CD4-positive, alpha-beta T cell treated with Interleukin-21 for 1 hour (primary cell): ENCODE measurements at places on chromosomes 3 and 15.

GRCh38 chr3:169879845-169880575, 10.3 kb upstream of the LRRC31 start:
- no peak for DNase-seq

GRCh38 chr3:66938338-66938963, 59.7 kb upstream of the KBTBD8 start:
- peak; percentile 50 for DNase-seq

GRCh38 chr3:56468184-56469106, at the start of gene ERC2:
ERC2 (minus strand) TSS chr3:56468467.
- DNase-seq: no peak

GRCh38 chr15:89845305-89845893, 30.7 kb upstream of the ANPEP start:
- DNase-seq: no peak

DNA sequence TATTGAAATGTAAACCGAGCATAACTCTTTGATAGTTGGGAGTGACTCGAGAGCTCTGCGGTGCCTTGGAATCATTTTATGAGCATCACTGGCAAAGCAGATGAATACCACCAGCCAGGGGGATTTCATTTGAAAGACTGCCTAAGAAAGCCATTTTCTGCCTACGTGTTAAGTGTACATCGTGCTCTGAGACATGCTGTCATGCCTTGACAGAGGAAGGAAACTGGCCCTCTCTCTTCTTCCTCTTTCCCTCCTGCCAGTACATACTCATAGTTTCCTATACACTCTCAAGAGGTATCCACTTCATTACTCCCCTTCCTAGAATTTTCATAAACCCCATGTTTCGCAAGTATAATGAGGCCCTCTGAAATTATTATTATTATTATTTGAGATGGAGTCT, 8.8 kb downstream of the BCL2A1 start:
- DNase-seq: no peak

GRCh38 chr15:39110336-39110735, 470.5 kb upstream of the THBS1 start:
- DNase-seq: no peak

DNA sequence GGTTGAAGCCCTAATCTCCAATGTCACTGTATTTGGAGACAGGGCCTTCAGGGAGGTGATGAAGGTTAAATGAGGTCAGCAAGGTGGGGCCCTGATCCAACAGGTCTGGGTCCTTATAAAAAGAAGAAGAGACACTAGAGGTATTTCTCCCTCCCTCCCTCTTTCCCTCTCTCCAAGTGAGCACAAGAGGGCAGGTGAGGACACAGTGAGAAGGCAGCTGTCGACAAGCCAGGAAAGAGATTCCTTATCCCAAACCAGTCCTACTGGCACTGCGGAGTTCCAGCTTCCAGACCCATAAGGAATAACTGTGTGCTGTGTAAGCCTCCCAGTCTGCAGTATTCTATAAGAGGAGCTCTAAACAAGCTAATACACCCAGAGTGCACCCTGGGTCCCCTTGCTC, 134.7 kb downstream of the ADAMTS17 start:
- DNase-seq: no peak

DNA sequence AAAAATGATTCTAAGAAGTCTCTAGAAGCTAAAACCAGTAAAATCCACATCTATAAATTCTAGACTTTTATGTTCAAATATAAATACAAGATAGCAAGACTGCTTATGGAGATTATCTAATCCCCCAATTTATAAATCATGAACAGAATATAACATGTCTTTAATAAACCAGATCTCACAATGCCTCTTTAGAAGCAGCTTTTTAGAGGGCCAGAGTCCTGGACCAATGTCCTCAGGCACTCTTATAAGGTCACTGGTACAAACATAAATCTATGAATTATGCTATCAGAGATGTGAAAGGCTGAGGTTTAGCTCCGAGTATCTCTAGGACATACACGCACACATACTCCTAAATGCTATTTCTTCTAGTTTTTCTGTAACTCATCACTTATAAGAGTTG, 78.3 kb downstream of the ADAM10 start:
- DNase-seq: no peak

- DNase-seq: no peak
Observed at GRCh38 chr3:184643442-184643841, 68.4 kb downstream of the MAGEF1 start.

DNA sequence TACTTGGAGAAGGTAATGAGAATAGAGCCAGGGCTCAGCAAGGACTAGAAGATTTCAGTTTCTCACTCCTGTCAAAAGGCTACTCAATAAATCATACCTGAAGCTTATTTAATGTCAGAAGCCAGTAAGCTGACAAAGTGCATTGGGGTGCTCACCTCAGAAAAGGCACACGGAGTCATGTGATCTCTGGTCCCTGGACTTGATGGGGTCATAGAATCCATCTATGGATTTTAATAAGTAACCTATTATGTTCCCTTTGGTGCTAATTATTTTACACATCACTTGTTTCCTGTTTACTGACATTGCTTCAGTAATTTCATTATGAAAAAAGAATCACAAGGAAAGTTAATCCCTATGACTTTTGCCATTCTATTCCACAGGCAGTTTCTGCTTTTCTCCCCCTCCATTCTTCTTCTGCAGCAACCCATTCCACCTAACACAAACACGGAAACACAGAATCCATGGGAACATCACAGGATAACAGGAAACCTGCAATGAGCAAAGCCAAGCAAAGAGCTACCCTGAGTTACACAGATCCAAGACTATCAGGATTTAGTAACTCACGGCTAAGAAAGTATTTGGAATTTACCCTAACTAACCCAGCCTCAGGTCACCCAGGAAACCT, 159.6 kb downstream of the MEIS2 start:
- no peak for DNase-seq

- DNase-seq: no peak
Observed at GRCh38 chr3:52892290-52892624, 5.1 kb downstream of the STIMATE start.

GRCh38 chr3:116002235-116002634, 378.9 kb downstream of the GAP43 start:
- no peak for DNase-seq

DNA sequence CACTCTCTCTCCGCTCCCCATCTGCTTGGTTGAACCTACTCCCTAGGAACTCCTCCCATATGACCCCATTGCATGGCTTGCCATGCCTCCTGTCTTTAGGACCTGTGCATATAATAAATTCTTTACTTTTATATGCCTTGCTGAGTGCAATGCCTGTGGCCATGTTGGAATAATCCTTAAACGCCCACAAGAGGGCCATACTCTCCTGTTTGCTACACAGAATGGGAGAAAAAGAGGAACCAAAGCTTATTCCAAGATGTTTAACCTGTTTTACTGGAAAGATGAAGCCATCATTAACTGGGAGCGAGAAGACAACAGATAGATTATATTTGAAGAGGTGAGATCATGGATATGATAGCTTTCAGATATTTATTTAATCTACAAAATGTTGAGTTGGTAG, 1097.8 kb downstream of the NAALADL2 start:
- no peak for DNase-seq

GRCh38 chr3:178671377-178671776, 135.1 kb downstream of the KCNMB2 start:
- DNase-seq: no peak

DNA sequence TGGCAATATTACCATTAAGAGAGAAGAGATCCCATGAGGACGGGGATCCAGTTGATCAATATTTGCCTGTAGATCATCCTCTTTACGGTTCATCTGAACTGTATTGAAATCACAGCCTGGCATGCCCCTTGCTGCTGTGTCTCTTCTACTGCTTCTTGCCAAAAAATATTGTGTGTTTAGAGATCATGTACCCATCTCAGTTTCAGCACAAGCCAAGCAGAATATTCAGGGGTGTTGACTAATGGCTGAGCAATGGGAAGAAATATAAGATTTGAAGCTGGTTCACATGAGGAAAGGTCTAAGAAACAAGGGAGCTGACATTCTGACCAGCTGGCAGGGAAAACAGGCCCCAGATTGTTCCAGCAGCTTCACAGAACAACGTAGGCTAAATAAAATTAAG, 21.3 kb downstream of the ATP13A5 start:
- DNase-seq: no peak

GRCh38 chr3:39453134-39453533, 14.3 kb upstream of the MOBP start:
- no peak for DNase-seq

- DNase-seq: no peak
Observed at GRCh38 chr3:172156586-172156955, 117.2 kb downstream of the FNDC3B start.

- no peak for DNase-seq
Observed at GRCh38 chr15:101381671-101382212, 86.7 kb upstream of the SNRPA1 start.

GRCh38 chr3:127483902-127484591, 106.5 kb downstream of the TPRA1 start:
- DNase-seq: no peak

- DNase-seq: no peak
Observed at GRCh38 chr3:170560717-170561382, 25.0 kb downstream of the SLC7A14 start.

- DNase-seq: no peak
Observed at GRCh38 chr3:113516115-113516505, 1.2 kb upstream of the SPICE1 start.

GRCh38 chr3:151281671-151282324, 3.5 kb upstream of the P2RY14 start:
- no peak for DNase-seq

- no peak for DNase-seq
Observed at GRCh38 chr3:23113455-23114171, 89.5 kb upstream of the UBE2E2 start.

- no peak for DNase-seq
Observed at GRCh38 chr3:169694117-169694516, 30.6 kb upstream of the MECOM start.

- DNase-seq: no peak
Observed at GRCh38 chr15:42549741-42550392, 1.2 kb downstream of the HAUS2 start.

DNA sequence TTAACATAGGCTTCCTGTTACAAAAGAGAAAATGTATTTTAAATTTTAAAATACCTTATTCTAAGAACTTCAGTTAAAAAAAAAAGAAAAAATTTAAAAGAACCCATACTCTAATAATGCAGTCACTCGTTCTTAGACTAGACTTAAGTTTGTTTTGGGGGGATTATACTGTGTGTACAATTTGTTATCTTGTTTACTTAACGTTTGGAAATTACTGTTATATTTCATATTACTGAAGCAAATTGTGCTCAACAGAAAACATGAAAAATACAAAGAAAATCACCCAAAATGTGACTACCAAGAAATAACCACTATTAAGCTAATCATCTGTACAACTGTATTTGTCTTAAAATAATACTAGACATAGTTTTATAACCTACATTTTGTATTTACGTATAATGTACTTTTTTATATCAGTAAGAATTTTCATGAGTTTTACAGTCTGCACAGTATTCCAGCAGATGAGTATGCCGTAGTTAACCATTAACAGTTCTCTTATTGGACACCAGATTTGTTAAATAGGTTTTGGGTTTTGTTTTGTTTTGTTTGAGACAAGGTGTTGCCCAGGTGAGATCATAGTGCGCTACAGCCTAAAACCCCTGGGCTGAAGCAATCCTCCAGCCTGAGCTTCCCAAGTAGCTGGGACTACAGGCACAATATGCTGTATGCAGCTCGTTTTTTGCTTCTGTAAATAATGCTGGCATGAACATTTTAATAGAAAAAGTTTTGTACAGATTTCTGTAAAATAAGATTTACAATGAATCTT, 88.8 kb upstream of the CHD2 start:
- peak; percentile 52 for DNase-seq

GRCh38 chr15:59873644-59874272, 130.4 kb upstream of the FOXB1 start:
- no peak for DNase-seq

- no peak for DNase-seq
Observed at GRCh38 chr15:70420948-70421482, 323.3 kb upstream of the TLE3 start.
